GM12891 (cell line): ENCODE measurements at places on chromosomes 2 and 18.

DNA sequence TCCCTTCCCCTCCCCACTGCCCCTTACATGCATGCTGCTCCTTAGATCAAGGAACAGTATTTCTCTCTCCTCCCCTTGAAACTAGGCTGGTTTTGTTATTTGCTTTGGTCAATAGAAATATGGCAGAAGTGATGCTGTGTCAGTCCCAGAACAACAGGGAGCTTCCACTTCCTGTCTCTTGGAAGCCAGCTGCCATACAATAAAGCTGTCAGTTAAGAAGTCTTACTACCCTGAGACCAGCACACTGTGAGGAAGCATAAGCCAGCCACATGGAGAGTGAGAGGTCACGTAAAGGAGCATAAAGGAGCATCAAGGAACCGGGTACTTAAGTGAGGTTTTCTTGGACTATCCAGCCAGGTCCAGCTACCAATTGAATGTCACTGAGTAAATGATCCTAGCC lies 126.6 kb downstream of the NOL4 start:
- no peak for DNase-seq

DNA sequence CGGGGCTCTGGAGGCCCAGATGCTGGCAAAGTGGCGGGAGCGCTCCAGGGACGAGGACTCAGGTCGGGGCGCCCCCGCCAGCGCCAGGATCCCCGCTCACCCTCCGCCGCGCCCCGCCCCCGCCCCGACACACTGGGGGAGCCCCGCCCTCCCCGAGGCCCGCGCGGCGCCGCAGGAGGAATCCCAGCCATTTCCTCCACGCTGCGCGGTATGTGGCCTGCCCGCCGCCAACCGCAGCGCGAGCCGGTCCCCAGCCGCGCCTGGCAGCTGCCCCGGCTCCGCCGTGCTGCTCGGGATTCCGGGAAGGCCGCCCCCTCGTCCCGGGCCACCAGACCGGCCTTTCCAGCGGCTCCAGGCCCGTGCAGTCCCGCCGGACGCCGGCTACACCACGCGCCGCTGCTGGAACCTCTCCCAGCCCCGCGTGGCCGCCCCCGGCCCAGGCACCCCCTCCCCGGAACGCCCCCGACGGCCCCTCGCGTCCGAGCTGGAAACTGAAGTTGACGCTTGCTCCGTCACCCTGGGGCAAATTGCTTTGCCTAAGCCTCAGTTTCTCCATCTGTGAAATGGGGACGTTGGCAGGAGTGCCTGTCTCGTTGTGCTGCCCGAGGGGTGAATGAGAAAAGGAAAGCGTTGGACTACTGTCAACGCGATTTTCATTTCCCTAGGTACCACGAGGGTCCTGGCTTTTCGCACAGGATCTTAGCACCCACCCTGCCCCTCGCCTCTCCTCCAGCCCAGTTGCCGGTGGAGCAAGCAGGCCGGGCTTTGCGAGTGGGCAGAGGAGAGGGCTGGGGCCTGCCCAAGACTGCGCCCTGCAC lies 53.6 kb downstream of the PKDCC start:
- no peak for DNase-seq

- DNase-seq: no peak
Measured at GRCh38 chr2:66957198-66957597, 439.9 kb upstream of the ETAA1 start.

GRCh38 chr2:28620291-28620793 lies 124.5 kb downstream of the PLB1 start:
- DNase-seq: no peak

DNA sequence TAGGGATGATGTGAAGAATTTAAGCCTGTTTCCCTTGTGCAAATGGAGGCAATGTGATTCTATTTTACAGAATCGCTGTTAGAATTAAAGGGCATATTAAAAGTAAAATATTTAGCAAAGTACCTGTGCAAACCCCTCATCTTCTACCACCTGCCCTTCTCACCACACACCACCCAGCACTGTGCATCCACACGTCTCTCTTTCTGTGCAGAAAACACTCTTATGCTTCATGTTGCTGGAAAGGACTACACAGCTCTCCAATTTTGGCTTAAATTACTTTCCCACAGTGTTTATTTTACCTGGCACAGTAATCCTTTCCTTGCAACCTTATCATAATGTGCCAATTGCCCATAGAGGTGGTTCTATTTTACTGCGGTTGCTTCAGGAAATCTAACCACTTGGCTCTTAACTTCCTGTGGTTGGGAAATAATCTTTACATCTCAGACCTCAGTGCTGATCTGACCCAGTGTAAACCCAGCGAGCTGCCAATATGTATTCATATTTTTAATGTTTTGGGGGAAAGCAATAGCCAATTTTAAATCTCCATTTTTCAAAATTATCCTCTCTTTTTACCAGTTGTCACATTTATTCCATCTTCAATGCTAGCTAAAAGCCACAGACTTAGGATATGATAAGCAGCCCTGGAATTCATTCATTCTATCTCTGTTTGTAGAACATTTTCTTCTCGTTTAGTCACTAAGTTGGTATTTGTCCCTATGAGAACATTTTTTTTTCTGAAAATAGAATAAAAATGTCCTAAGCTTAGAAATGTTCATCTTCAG lies 250.9 kb downstream of the DSEL start:
- DNase-seq: no peak

GRCh38 chr2:19330436-19330835 lies 28.0 kb downstream of the OSR1 start:
- no peak for DNase-seq

- DNase-seq: no peak
Measured at GRCh38 chr2:141968433-141968832, 162.4 kb downstream of the LRP1B start.
